ENCODE measurements at places on chromosomes 11 and 22. TPM values are rescaled to one million over a fixed set of nuclear protein-coding genes. Genes with fewer than 3 reads are reported as not detected.

MMP13 gene
- total RNA-seq = not detected

BDNF gene
- 1.6 TPM for total RNA-seq

UBQLNL gene
- 0.53 TPM for total RNA-seq

- no peak for DNase-seq
Observed at GRCh38 chr11:35615921-35616900, 2.0 kb upstream of the FJX1 start.

ANO1 gene
- 3.0 TPM for total RNA-seq

- no peak for DNase-seq
Observed at GRCh38 chr11:132623511-132623910, 908.8 kb downstream of the OPCML start.

DNA sequence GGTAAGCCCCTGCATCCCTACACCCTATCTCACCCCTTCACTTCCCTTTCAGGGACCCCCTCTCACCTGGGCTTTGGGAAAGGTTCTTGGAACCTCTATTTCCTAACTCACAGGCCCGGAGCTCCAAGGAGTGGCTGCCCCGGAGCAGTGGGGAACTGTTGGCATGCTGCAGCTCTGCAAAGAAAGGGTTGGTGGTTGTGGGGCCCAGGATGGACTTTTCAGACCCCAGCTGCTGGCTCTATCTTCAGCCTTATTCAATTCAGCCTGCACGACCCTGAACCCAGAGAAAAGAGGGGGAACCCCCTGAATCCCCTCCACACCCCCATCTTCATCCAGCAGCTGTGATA lies 10.0 kb downstream of the ROBO4 start:
- DNase-seq = no peak

Measured in glomerular endothelial cell (primary cell).